T-helper 17 cell (primary cell): ENCODE measurements at places on chromosomes 1 and 21.
A peak's percentile ranks its signal among the peaks of the same experiment; 100 is the strongest.

DNA sequence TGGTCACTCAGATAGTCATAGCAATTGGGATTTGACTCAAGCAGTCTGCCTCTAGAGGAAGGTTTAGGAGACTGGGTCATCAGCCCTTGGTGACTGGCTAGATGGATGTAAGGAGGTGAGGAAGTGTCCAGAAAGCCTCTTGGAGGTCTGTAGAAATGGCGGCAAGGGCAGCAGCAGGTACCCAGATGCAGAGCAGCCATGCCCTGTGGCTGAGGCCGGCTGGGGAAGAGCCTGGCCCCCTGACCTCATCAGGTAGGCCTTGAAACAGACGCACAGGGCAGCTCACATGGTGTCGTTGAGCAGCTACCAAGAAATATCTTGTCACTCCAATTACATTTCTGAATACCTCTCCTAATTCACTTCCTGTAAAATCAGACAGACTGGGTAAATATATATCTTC, 98.2 kb downstream of the DMRTB1 start:
- DNase-seq = no peak

- DNase-seq = no peak
These were observed 249.0 kb downstream of the PTPRU start for GRCh38 chr1:29485096-29485925.

- no peak for DNase-seq
These were observed 362.9 kb upstream of the VAMP3 start for GRCh38 chr1:7407980-7408770.

GRCh38 chr1:177847843-177848242, 122.0 kb downstream of the SEC16B start:
- no peak for DNase-seq

GRCh38 chr1:17201201-17202021, 3.5 kb upstream of the PADI1 start:
- peak; percentile 8 for DNase-seq

DNA sequence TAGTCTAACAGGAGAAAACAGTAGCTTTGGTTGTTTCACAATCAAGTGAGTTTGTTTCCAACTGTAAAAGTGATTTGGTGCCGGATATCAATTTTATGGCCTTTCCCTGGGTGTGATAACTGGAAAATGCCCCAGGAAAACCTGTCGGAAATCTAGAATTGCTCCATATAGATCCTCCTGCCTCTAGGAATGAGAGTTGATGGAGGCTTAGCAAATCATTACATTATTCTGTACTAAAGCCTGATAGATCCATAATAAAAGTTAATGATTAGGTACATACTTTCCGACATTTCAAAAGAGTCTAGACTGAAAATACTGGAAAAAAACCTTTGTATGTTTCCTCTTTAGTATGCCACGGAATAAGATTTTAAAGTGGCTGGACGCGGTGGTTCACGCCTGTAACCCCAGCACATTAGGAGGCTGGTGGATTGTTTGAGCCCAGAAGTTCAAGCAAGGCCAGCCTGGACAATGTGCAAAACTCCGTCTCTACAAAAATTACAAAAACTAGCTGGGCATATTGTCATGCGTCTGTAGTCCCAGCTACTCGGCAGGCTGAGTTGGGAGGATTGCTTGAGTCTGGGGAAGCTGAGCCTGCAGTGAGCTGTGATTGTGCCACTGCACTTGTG, 70.0 kb upstream of the SLC45A1 start:
- no peak for DNase-seq
